Pulmonary artery endothelial cell (primary cell): ENCODE measurements at places on chromosomes 16 and 17.

GRCh38 chr17:17494870-17495535, 1.2 kb downstream of the RASD1 start:
- DNase-seq = no peak

- no peak for DNase-seq
These were observed 27.4 kb downstream of the MYH11 start for GRCh38 chr16:15829460-15829859.

DNA sequence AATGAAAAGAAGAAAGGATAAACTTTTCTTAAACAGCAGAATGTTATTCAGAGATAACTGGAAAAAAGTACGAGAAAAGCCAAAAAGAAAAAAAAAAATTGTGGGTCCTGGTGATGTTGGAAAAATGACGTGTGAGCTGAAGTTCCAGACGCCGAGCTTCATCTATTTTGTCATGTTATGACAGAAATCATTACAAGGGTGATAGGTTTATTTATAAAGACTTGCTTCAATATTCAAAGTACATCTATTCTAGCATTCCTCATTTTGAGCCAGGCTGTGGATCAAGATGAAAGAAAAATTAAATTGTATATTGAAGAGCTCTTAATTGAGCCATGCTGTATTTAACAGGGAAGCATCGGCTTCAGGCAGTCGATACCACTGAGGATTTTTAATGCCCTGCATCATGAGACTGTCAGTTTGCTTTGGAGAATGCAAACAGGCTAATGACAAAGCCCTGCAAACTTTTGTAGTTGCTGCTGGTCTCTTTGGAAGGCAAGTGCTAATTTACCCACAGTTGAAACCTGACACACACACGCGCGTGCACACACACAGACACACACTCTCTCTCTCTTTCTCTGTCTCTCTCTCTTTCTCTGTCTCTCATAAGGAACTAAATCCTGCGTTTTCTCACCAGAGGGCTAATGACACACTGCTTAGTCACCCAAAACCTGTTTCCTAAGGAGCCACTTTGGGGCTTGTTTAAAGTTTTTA, 110.7 kb downstream of the WWOX start:
- no peak for DNase-seq

- no peak for DNase-seq
These were observed 26.0 kb downstream of the KCNJ16 start for GRCh38 chr17:70100983-70101382.

DNA sequence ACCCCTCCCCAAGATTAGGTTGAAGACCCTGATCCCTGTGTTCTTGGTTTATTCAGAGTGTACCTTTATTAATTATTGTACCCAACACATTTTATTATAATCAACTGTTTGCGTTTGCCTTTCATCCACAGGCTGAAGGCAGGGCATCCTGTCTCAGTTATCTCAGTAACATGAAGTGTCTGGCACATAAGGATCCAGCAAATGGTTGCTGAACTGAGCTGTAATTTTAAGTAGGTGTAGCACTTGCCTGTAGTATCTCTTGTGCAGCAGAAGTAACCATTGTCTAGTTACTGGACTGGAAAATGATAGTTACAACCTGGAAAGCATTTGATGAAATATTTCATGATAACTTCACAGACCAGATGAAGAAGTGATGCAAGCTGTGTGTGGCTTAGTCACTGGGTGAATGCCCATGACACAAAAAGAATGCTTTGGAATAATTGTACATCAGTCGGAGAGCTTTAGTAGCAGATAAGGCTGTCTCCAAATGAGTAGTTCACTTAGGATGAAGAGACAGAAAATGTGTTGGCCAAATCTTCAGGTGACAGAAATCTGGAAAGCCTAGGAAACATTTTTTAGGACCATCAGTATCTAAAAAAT, 56.6 kb downstream of the ESRP2 start:
- no peak for DNase-seq

DNA sequence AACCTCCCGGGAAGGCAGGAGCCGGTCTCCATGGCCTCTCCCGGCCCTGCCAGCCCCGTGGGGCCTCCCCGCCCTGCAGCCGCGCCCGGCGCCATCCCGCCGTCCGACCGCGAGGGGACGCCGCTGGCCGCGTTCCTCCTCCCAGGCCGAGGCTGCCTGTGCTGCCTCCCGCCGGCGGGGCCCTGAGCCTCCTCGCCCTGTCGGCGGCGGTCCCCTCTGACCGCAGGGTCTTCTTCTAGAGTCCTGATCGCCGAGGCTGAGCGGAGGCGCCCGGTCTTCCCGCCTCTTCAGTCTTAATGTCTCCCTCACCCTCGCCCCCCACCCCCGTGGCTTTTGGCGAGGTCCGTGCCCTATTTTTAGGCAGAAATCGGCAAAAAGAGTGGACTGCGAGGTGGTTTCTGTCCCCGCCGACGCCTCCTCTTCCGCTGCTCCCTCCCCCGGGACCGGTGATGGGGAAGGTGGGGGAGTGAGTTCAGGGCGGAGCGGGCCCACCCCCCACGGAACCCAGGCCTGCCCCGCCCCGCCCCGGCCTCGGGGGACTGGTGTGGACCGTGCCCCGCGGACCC, 794 bp upstream of the CPNE7 start:
- DNase-seq = no peak

DNA sequence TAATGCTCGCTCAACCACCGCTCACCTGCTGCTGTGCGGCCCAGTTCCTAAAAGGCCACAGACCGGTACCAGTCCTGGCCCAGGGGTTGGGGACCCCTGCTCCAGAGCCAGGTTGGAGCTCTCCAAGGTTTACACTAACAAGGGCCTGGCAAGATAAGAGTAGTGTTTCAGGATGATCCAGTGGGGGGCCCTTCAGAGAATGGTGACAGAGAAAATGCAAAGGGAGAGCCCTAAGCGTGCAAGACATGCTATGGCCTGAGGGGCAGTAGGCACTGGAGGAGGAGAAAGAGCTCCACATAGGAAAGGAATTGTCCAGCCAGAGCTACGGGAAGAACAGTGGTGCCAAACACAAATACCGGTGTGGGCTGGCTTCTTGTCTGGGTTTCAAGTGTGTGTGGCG, 233.4 kb downstream of the STX8 start:
- DNase-seq = no peak

- DNase-seq = no peak
These were observed 15.3 kb downstream of the SRR start for GRCh38 chr17:2319051-2319450.

DNA sequence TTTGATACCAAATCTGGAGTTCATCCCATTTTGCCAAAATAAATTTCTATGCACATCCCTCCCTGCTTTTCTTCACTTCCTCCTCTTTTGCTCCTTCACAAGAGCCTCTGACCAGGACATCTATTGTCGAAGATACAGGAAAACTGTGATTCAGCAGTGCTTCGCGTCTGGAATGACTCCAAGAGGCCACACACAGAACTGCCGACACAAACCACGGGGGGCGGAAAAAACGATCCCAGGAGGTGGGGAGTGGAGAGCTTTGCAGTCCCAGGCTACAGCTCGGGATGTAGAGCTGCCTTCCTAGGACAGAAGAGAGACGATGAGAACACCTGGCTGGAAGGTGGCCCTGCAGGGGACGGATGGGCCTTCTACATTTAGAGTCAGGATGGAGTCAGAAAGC, 102.8 kb downstream of the XYLT1 start:
- DNase-seq = no peak

- DNase-seq = no peak
These were observed 296.6 kb downstream of the NPIPA8 start for GRCh38 chr16:18039931-18040330.

DNA sequence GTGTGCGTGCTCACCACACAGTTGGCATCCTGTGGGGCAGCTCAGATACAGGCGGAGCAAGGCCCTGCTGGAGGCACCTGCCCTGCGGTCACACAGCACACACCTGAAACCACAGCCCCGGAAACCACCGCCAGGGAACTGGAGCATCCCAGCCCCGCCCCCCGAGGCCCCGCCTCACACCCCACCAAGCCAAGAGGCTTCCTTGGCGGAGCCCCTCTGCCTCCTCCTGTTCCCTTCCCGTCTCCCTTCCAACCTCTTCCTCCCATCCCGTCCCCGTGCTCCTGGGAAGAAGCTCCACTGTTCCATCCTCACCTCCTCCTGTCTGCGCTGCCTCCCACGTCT, 205.5 kb downstream of the NTN1 start:
- no peak for DNase-seq

GRCh38 chr16:30775131-30775391, 11.9 kb downstream of the ZNF629 start:
- no peak for DNase-seq

DNA sequence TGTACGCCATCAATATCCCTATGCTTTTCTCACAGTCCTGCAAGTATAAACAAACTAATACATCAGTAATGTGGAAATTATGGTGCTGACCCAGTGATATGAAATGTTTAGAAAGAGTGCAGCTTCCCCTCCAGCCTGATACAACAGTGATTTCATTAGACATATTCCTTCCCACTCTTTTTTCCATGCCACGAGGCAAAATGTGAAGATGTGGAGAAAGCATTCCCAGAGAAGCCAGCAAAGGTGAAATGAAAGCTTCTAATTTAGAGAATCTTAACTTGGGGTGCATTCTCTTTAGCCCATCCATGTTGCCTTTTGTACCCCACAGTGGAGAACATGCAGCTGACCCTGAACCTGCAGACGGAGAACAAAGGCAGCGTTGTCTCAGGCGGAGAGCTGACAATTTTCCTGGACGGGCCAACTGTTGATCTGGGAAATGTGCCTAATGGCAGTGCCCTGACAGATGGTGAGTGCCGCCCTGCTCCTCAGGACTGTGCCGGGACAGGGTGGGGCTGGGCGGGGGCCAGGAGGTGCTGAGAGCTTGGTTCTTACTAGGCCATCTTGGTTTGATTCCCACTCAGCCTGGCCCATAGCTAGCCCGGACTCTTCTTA, 77.8 kb downstream of the WWP2 start:
- no peak for DNase-seq

GRCh38 chr16:74605746-74606520, 981 bp downstream of the GLG1 start:
- DNase-seq = no peak

- no peak for DNase-seq
These were observed 163.4 kb downstream of the PHKB start for GRCh38 chr16:47624563-47624962.

DNA sequence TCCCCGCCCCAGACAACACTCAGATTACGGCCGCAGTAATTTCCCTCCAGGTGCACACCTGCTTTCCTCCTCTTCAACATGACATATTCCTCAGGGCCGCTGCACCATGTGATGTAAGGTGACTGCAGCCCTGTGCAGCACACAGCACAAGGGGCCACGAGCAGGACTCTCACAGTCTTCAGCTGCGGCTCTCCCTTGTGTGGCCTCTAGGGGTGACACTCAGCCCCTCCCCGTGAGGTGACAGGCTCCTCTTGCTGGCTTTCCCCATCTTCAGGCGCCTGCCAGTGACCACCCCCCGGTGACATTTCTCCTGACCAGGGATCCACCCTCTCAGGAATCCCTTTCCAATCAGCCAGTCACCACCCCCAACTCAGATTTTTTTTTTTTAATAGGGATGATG, 31.3 kb upstream of the ABCC3 start:
- DNase-seq = no peak

- no peak for DNase-seq
These were observed 23.1 kb upstream of the CDC42EP4 start for GRCh38 chr17:73334771-73335513.

- no peak for DNase-seq
These were observed 52.6 kb downstream of the PRKCA start for GRCh38 chr17:66354981-66355380.

DNA sequence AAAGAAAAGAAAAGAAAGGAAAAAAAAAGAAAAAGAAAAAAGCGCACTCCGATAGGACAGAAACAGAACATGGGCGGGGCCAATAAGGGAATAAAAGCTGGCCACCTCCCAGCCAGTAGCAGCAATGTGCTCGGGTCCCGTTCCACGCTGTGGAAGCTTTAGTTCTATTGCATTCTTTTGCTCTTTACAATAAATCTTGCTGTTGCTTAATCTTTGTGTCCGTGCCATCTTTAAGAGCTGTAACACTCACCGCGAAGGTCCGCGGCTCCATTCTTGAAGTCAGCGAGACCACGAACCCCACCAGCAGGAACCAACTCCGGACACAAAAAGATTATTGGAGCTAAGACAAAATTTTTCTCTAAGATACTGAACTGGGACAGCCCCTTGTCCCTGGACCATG, 3.1 kb upstream of the ARL5C start:
- DNase-seq = no peak

DNA sequence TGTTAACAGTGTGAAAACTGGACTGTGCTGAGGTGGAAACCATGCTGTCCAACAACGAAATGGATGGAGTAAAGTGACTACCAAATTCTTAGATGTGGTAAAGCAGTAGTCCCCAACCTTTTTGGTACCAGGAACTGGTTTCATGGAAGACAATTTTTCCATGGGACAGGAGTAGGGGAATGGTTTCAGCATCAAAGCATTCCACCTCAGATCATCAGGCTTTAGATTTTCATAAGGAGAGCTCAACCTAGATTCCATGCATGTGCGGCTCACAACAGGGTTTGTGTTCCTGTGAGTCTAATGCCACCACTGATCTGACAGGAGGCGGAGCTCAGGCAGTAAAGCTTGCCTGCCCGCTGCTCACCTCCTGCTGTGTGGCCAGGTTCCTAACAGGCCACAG, 11.5 kb downstream of the SLX4 start:
- DNase-seq = no peak

DNA sequence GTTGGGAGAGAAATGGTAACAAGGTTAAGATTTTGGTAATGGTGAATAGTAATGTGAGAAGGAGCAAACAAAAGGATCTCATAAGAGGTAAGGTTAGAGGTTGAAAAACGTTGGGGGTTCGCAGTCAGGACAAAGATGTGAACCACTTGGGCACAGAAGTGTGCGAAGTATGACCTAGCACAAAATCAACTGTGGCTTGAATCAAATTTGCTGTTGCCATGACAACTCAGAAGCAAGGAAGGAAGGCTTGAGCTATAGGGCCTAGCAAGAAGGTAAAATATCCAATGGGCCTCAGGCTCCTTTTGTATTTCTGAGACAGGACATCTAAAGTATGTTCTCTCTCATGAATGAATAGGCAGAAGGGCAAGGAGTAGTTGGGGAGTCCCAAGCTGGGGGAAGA, 24.5 kb upstream of the TEKT1 start:
- no peak for DNase-seq

- no peak for DNase-seq
These were observed 280.1 kb upstream of the MON1B start for GRCh38 chr16:76910931-76911330.

DNA sequence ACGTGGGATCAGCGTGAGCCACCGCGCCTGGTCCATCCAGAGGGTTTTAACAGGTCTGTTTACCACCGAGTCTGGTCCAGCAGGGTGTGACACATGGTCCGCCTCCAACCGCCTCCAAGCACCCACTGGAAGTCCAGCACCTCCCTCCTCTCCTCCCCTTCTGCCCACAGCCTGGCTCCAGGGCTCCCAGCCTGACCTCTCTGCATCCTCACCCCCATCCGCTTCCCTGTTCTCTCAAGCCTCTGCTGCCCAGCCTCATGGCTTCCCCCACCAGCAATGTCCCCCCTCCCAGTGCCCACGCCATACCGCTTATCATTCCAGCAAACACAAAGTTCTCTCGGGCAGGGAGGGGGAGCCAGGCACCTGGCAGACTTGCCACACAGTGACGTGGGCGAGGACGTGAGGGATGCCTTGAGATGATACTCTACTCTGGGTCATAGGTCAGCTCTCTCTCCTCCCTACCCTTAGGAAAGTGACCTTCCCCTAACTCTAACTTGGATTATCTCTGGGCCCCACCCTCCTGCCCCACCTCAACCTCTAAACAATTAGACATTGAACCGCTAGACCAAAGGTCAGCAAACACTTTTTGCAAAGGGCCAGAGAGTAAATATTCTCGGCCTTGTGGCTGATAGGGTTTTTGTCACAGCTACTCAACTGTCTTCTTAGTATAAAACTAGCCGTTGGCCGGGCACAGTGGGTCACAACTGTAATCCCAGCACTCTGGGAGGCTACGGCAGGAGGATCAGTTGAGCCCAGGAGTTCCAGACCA, 23.1 kb downstream of the CDC42EP4 start:
- DNase-seq = no peak
